Activated CD4-positive, alpha-beta T cell treated with anti-CD3 and anti-CD28 coated beads, Interleukin-2, amount 50 U/mL, for 24 hours (primary cell): ENCODE measurements at places on chromosomes 3 and 15.

- DNase-seq: no peak
Measured at GRCh38 chr3:179589143-179589542, 15.3 kb downstream of the MRPL47 start.

DNA sequence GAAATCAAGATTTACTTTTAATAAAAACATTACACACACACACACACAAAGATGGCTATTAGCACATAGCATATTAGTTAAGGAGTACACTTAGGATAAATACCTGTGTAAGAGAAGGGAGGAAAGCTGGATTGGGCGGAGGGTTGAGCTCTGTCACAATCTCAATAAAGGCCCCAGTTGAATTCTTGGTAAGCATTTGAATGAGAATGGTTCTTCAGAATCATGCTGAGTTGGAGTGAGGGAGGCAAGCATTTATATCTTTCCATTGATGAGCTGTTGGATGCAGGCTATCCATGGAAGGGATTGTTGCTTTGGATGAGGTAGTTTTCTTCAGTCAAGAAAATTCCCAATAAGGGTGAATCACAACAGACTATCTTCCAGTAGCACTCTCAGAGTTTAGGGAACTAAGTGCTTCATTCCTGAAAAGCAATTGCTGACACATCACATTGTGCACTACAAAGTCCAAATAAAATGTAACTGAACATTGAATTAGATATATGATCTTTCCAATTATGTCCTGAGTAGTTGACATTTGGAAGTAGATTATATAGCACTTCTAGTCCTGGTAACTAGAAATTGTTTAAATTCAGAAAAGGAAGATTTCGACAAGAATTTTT lies 95.7 kb downstream of the SUCNR1 start:
- no peak for DNase-seq

DNA sequence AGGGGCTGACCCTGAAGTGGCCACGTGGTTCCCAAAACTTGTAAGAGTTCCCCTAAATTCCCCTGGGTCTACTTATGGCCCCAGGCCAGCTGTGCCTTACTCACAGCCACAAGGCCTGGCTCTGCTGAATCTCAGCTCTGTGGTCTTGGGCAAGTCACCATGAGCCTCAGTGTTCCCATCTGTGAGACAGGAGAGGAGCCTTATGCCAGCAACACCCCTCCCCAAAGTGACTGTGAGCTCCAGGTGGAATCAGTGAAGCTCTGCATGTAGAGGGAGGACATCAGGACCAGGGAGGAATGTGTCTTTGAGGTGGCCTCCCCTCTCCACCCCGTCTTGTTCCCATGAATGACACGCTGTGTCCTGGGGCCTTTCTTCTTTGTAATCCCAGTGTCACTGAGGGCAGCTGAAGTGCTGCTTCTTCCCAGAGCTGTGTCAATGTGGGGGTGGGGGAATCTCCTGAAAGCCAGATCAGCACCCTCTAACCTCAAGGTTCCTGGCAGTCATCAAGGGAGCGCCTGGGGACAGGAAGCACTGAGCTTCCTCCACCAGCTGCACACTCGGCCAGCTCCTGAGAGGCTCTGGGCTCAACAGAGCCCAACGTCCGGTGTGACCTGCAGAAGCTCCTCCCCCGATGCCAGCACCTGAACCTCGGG lies 258.9 kb downstream of the UACA start:
- no peak for DNase-seq

DNA sequence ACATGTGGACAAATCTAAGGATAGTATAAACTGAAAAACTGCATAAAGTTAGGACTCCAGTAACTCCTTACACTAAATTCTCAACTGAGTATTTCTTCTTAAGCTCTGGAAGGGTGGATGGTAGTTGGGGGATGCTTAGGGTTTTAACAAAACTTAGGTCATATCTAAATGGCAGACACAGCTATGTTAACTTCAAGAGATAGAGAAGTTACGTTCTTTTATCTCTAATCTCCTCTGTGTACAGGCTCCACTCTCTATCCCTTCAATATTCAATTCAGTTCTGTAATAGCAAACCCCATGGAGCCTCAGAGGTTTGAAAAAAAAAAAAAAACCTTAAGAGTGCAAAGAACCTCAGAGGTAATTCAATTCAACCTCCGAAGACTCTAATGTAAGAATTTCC lies 3.1 kb downstream of the CMTM6 start:
- no peak for DNase-seq

- DNase-seq: no peak
Measured at GRCh38 chr3:115160295-115160694, 13.2 kb upstream of the ZBTB20 start.

DNA sequence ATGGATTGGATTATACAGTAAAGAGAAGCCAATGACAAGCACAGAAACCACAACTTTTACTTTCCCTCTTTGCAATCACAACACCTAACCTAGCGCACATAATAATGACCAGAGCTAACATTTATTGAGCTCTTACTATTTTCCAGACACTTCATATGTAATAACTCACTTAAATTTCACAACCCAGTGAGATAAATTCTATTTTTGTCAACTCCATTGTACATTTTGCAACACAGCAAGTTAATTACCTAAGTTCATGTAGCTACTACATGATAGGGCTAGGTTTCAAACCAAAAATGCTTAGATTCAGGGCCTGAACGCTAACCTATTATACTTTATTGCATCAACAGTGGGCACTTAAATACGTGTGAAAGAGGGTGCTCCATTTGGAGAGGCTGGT lies 89.5 kb downstream of the GADL1 start:
- DNase-seq: no peak

- DNase-seq: no peak
Measured at GRCh38 chr15:90028376-90028944, 27.3 kb downstream of the ZNF710 start.

DNA sequence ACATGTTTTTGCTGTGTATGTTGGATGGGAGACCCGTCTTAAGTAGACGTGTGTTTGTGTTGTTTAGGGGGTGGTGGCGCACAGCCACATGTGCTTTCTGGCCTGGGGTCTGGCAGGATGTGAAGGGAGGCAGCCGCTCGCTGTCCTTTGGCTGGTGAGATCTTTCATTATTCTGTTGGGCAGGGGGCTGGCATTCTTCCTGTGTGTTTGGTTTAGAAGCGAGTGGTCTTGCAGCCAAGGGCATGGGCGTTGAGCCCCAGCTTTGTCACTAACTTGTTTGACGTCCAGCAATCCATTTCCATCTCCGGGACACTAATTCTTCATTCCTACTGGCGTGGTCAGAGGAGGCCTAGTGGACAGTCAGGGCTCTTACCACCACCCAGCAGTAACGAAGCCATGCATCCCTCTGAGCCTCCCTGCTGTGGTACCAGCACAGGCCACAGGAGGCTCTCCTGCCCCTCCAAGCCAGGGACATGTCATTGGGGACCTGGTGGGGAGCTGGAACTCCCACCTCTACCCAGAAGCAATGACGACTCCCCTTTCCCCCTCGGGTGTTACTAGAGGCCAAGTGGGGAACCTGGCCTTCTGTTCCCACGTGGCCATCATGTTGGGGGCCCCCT lies 10.7 kb downstream of the THSD4 start:
- DNase-seq: no peak

DNA sequence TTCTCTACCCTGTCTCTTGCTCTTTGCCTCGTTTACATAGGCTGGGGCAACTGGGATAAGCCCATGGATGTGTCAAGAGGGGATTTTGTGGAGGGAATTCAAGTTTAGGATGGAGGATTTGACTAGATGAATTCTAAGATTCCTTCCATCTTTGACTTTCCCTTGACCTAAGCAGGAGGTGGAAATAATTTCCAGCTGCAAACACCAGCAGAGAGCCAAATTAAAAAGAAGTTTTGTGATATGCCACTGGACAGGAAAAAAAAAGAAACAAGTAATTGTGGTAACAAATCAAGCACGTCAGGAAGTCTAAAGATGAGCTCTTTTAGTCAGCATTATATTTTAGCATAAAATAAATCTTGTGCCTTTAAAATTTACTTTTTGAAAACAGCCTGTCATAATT lies 49.8 kb downstream of the KCNMB2 start:
- DNase-seq: no peak

DNA sequence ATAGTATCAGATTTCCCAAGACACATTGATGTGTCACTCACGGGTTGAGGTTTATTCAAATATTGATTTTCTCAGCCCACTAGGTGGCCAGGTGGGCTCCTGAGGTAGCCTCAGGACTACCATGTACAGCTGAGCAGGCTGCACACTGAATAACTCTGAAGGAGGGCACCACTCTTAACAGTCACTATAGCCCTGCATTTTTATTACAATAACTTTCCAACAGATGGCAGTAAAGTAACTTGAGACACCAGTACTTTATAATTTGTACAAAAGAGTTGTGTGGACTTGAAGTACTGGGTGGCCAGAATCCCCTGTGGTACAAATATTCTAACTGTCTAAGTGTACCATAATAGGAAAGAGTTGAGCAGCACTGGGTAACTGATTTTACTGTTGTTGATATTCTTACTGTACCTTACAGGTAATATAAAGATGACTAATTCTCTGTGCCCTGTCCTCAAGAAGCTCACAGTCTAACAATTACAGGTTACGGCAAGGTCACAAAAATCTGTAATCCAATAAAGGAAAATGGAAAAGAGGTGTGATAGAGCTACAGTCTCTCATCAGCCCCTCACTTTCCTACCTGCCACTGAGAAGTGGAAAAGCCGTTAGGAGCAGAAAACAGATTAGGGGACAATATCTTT lies 76.0 kb downstream of the ETFA start:
- no peak for DNase-seq

DNA sequence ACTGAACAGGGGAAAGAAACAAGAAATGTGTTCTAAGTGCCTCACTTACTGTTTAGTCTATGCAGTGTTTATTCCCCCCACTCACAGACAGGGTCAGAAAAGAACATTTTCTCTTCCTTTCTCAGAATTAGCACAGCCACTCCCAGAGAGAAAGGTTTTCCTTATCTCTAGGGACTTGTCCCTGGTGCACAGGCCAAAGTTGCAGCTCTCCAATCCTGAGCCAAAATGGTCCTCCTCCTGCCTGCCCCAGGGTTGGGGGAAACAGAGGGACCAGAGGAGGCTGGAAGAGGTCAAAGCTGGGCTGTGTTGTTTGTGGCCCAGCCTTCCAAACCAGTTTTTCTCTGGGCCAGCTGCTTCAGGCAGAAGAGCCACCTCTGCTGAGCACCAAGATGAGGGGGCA lies 12.0 kb downstream of the RAB6B start:
- no peak for DNase-seq

GRCh38 chr3:108334701-108335100 lies 38.4 kb downstream of the HHLA2 start:
- no peak for DNase-seq

- DNase-seq: no peak
Measured at GRCh38 chr15:52682200-52682599, 3.0 kb upstream of the ATOSA start.

DNA sequence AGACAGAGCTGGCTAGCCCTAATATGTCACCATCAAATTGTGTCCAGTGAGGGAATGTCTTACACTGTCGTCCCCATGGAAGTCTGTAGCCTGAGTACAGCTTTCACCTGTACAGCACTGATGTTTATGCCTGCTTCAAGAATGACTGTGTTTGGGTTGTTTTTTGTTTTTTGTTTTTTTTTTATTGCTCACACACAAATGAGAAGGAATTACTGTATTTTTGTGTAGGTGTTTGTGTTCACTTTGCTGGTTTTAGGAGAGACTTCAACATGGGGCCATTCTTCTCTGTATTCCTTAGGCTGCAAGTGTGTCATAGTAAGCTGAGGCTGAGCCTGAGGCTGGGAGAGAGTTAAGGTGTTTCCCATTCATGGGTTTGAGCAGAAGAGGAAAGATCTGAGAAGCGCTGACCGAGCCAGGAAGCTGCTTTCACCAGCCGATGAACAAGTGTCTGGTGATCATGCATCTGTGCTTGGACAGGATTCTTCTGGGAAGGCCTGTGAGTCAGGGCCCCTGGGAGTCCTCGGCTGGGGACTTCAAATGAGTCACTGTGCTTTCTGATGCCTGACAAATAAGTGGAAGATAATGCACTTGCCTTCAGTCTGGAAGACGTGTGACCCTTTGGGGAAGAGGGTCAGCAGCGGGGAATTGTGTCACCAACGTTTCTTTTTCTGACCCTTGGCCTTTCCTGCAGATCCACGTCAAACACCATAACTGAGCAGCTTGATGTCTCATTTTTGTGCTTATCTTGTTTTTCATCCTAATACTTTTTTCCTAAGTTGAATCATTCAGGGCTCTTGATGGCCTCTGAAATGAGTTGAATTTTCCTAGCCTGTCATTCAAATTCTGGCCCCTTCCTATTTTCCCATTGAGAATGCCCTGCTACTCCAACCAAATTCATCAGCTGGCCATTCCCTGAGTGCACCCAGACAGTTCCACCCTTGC lies 36.7 kb upstream of the ZBTB38 start:
- DNase-seq: no peak

DNA sequence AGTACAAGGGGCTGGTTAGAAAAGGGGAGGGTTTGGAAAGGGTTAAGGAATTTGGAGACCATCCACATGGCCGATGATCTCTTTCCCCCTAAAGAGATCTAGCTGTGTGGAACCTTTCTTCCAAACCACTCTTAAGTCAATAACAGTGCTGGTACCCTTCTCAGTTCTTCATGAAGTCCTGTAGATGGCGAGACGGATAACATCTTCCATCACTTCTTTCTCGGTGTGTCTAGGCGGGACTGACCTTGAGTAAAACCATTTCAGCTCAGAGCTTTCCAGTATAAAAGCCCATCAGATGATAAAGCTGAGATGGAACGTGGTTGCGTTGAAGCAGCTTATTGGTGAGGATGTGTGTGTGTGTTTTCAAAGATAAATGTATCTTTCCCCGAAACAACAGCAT lies 151.5 kb upstream of the BHLHE40 start:
- DNase-seq: no peak

DNA sequence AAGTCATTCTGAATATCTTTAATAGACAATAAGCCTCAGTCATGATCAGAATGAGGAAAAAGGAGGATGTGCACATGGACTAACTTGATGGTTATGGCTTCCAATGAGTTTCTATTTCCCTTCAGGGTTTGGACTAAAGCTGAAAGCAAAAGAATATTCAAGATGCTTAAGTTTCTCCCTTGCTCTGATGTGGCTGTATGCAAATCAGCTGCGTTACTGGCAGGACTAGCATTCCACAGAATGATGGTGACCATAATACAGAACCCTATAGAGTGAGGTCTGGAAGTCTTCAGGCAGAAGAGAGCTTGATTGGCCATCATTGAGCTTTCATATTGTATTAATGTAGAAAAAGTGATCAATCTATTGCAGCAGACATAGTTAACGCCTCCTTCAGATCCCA lies 466.0 kb downstream of the NLGN1 start:
- DNase-seq: no peak

- DNase-seq: no peak
Measured at GRCh38 chr15:28179270-28179669, 80.2 kb upstream of the OCA2 start.

- no peak for DNase-seq
Measured at GRCh38 chr3:183309276-183309675, 56.2 kb downstream of the B3GNT5 start.

GRCh38 chr3:52842424-52842823 lies 7.6 kb upstream of the MUSTN1 start:
- DNase-seq: no peak

GRCh38 chr3:131806736-131807135 lies 228.1 kb downstream of the CPNE4 start:
- DNase-seq: no peak

GRCh38 chr3:24320601-24321000 lies 174.0 kb downstream of the THRB start:
- DNase-seq: no peak

- DNase-seq: peak; percentile 7
Measured at GRCh38 chr3:178001670-178002101, 534.5 kb upstream of the KCNMB2 start.
